ENCODE measurements at places on chromosomes 11 and 22.

- no peak for DNase-seq
These were observed 48.9 kb upstream of the KIRREL3 start for GRCh38 chr11:127049486-127049885.

DNA sequence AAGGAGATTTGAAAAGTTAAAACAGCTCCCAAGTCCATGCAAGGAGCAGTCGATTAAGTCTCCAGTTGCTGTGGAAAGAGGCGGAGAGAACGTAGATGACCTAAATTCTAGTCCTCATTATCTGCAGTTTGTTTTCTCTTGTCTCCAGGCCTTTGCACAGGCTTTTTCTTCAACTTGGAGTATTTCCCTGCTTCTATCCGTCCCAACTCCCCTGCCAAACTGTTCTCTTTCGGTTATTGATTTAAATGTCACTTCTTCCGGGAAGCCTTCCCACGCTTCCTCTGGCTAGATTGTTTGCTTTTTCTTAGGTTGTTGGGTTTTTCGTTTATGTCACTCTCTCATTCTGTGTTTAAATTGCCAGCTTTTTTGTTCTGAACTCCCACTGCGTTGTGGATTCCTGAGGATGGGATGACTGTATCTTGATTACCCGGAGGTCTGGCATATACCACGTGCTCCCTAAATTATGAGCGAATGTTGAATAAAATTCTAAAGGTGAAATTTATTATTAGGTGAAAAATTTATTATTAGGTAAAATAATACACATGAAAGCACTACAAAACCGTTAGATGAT lies 463 bp downstream of the TMEM126B start:
- no peak for DNase-seq

GRCh38 chr11:114192841-114193389 lies 103.3 kb upstream of the NNMT start:
- no peak for DNase-seq

DNA sequence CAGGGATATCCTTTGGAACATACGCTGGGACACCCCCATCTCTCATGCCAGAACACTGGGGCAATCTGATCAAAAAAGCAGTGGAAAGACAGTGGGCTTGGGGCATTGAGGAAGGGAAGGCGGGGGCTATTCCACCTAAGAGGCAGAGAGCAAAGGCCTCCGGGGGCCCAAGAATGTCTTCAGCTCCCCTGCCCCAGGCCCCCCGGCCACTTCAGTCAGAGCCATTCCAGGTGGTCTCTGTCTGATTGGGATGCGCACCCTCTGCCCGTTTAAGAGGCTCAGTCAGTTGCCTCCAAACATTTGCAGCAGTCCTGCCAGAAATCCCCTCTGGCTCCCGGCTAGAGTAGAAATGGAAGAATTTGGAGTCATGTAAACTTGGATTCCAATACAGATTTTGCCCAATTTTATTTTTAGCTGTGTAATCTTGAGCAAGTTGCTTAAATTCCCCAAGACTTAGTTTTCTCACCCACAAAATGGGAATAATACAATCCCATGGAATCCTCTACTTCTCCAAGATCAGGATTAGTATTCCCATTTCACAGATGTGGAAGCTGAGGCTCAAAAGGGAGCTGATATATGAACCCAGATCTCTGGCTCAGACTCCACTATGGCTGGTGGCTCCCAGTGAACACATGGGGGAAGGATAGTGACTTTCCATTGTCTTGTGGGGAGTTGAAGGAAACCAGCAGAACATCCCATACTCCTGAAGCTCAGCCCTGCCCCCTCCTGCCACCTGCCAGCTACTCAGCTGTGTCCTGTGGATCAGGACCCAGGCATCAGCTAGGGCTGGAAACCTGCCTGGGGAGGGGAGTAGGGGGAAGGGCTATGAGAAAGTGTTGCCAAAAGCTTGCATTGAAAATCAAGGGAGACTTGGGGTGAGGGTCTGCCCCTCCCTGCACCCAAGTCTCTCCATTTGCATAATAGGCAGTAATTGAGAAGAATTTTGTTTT lies 6.1 kb upstream of the WNT11 start:
- no peak for DNase-seq

DNA sequence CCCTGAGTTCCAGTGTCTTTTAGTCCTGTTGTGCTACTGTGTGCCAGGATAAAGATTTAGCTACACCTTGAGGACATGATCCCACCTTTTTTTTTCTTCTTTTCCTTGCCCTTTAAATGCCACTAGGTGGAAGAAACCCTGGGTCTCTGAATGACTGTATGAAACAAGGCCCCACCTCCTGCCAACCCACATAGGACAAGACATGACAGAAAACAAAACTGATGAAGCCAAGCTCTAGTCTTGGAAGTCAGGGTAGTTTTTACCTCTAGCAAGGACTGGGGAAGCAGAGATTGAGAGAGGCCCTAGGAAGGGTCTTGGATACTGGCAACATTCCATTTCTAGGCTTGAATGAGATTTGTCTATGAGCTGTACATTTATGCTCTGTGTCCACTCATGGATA lies 410.7 kb downstream of the MIAT start:
- DNase-seq: no peak

DNA sequence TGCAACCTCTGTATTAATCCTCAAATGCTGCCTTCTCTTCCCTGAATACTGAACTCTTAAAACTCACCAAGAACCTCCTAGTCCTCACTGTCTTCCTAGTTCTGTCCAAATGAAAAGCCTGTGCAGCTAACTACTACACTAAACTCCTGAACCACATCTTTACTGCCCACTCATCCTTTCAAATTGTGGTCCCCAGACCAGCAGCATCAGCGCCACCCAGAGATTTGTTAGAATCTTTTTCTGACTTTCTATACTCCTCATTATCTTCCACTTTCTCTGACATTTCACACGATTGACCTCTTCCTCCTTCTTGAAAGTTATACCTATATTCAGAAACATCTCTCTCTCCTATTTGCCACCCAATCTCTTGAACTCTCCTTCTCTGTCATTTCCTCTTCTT lies 461.3 kb downstream of the DLG2 start:
- DNase-seq: no peak

GRCh38 chr22:50274311-50274710 lies 4.1 kb upstream of the MAPK11 start:
- no peak for DNase-seq

DNA sequence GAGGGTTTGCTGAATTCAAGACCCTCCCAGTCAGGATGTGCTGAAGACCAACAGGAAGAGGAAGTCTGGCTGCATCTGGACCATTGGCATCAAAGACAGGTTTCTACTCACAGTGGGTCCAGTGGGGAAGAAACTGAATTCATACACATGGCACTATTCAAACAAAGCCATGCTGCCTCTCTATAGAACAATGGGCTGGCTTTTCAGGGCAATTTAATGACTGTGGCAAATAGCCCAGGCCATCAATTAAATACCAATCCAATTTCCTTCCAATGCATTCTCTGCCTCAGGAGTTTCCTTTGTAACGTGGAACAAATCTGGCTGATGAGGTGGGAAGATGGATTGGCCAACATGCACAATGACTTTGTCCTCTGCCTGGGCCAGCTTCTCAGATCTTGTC lies 98.6 kb downstream of the SEZ6L start:
- no peak for DNase-seq
